ENCODE measurements at places on chromosomes 4 and X. TPM values are rescaled to one million over a fixed set of nuclear protein-coding genes. Genes with fewer than 3 reads are reported as not detected.

- DNase-seq = no peak
These were observed 12.6 kb upstream of the NR3C2 start for GRCh38 chr4:148454835-148455234.

DNA sequence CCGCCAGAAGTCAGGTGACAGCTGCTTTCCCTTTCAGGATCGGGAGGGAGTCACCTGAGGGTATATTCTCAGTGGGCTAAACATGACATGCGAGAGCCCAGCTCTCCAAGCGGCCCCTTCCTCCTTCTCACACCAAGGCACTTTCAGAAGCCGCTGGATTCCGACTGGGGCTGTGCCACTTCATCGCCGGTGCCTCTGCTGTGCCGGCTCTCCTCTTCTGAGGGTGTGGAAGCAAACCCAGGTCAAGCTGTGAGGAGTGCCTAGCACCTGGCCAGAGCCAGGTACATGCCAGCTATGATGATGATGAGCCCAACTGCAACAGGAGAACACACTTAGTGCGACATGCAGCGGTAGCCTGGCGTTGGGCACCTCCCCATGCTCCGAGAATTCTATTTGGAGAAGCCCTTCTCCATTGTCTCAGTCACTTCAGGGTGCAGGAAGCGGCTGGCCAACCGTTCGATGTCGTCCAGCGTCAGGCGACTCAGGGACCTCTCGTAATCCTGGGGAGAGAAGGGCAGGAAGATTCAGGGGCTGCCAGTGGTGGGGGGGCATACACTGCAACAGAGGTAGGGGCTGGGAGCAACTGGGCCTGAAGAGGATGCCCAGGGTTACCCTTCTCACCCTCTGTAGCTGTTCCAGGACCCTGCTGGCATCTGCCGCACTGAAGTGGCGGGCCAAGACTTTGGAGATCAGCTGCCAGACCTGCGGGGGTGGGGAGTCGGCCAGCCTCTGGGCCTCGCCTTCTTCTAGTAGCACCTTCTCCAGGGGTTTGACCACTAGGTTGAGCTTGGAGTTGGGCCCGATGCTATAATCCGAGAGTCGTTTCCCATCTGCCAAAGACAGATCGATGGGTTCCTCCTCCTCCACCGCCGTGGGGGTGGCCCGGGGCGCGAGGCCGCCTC is 1.0 kb downstream of the UBL4A start:
- no peak for DNase-seq

DNA sequence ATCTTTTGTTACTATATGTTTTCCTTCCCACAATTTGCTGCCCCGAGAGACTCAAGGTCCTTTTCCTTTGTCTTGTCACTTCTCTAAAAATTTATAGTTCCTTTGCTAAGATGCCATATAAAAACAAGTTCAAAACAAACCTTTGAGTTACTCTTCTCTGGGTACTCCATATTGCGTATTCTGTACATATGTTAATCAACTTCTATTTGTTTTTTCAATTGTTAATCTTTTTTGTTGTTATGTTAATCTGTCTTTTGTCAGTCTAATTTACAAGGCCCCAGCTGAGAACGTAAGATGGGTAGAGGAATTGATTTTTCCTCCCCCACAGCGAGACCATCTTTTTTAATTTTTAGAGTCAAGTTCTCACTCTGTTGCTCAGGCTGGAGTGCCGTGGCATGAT is 7.2 kb upstream of the PPEF2 start:
- DNase-seq = no peak

GRCh38 chrX:50198348-50198747 is 2.5 kb downstream of the AKAP4 start:
- no peak for DNase-seq

GRCh38 chrX:2374086-2374485 is 126.7 kb downstream of the DHRSX start:
- DNase-seq = no peak

GRCh38 chrX:84666086-84666485 is 163.8 kb upstream of the HDX start:
- no peak for DNase-seq

DNA sequence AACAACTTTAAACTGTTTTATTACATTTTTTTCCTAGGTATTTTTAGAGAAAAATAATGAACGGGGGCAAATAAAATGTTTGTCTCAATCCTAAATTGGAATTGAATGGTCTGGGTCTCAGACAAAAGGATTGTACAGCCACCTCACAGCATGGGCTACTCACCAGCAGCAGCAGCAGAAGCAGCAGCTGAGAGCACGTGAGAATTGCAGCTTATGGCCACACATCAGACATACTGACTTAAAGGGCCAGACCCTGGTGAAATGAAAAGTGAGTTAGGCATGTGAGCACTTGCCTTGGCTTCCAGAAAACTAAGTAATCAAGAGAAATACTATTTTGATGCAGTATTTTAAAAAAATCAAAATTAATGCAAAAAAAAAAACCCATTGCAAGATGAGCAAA is 56.6 kb downstream of the AASDH start:
- DNase-seq = no peak

DNA sequence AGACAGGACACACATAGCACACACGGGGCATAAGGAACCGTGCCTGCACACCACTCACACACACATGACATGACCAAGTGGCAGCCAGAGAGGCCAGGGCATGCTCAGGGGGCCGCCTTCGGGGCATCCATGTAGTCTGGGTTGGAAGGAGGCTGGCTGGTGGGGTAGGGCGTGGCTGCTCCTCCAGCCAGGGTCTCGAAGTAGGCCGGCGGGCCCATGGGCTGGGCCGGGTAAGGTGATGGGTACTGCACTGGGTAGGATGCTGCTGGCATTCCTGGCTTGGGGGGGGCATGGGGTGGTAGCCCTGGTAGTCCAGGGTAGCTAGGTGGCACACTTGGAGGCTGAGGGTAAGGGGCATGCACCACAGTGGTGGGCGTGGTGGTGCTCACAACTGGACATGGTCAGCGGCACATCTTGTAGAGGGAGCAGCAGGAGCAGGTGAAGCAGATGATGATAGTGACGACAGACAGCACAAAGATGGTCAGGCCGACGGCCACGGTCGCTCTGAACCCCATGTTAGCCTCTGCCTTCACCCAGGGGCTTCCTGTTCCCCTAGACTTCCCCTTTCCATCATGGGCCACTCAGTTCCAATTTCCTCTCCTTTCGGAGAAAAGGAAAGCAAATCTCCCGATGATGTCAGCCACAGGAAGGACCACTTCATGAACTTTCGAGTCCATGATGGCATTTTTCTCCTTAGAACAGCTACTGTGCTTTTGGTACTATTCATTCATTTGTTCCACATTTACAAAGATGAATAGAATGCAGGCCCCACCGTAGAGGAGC is 10.9 kb upstream of the DDX3X start:
- no peak for DNase-seq

GRCh38 chr4:118346495-118346894 is 6.3 kb downstream of the PRSS12 start:
- no peak for DNase-seq

DNA sequence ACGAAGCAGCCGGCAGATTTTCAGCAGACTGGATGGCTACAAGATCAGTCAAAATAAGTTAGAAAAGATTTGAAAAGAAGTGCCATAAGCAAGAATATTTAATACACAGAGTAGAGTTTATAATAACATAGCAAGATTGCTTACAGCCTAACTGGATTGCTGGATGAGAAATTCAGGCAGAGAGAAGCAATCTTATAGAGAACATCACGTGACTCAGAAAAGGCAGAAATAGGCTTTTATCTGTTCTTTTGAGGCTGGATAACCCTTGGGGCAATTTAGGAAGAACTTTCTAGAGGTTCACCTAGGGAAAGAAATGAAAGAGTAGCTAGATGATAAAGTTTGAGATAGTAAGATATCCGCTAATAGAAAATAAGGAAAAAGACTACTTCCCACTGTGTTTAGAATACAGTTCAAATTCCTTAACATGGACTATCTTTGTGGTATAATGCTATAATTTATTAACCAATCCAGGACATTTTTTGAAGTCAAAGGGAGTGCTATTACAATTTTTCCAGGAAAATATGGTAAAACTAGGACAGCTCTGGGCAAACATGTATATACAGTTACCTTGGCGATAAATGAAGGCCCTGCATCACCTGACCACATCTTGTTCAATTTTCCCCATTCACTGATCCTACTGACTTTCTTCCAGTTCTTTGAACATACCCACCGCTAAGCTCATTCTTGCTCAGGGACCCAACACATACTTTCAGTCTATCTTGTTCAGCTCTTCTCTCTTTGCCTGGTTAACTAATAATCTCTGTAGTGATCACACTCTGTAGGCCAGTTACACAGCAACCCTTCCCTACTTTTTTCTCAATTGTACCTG is 12.7 kb upstream of the SPCS3 start:
- DNase-seq = no peak

DNA sequence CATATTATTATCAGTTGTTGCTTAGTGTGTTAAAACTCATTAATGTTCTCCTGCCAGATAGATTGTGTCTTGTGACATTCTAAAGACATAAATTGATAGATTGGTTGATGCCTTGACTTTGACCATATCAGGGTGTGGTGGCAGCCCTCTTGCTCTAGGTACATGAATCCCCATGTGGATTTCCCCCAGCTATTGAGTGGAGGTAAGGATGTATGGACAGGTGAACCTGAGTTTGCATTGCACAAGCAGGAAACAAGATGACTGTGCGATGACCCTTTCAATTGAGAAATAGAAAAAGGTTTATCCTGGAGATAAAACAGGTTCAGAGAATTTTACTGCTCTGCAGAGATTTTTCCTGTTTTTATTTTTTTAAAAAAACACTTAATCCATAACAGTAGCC is 619.2 kb downstream of the SPRY1 start:
- no peak for DNase-seq

Gene TLL1
- 0.20 TPM for total RNA-seq

Gene SLC6A14
- not detected for total RNA-seq

Gene BEND2
- not detected for total RNA-seq

Gene LEF1
- total RNA-seq = 0.69 TPM
